ENCODE measurements at places on chromosomes 5 and 9. TPM values are rescaled to one million over a fixed set of nuclear protein-coding genes. Genes with fewer than 3 reads are reported as not detected.

Gene CTSV
- polyA plus RNA-seq, result 38.4 TPM

GRCh38 chr5:126812199-126812570 lies 35.2 kb downstream of the LMNB1 start:
- no peak for DNase-seq

Gene ADGRV1
- 14.8 TPM for polyA plus RNA-seq

DNA sequence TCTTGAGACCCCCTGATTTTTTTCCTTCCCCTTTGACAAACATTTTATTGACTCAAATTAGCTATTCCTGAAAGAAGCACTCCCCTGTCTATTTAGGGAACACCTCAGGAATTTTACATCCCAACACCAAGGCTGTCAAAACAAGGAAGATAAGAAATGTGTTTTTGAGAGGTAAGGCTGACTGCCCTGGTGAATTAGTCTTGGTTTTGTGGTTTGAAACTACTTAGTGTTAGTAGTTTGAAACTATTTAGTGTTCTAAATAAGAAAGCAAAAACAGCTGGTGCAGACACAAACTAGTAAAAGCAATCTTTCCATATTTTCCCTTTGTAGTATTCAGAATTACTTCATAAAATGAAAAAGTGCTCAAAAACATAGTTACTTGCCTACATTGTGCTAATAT lies 120.7 kb downstream of the PCSK1 start:
- no peak for DNase-seq

GRCh38 chr9:127305838-127306226 lies 41.3 kb downstream of the GARNL3 start:
- no peak for DNase-seq

GRCh38 chr9:134618163-134618832 lies 23.3 kb upstream of the COL5A1 start:
- no peak for DNase-seq

GRCh38 chr5:36666986-36667385 lies 60.6 kb downstream of the SLC1A3 start:
- DNase-seq, result no peak

DNA sequence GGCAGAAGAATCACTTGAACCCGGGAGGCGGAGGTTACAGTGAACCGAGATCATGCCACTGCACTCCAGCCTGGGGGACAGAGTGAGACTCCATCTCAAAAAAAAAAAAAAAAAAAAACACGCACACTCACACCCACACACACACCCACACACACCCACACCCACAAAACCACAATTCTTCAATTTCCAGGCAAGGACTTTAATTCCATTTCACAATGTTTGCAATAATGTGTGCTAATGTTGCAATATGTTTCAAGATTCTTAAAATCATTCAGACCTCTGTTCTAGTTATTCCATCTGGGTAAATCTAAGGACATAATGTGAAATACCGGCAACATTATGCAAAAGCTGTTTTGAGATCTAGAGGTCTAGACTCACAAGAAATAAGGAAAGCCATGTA lies 28.3 kb downstream of the CCDC69 start:
- DNase-seq, result no peak

Gene SUSD1
- polyA plus RNA-seq, result 31.8 TPM

DNA sequence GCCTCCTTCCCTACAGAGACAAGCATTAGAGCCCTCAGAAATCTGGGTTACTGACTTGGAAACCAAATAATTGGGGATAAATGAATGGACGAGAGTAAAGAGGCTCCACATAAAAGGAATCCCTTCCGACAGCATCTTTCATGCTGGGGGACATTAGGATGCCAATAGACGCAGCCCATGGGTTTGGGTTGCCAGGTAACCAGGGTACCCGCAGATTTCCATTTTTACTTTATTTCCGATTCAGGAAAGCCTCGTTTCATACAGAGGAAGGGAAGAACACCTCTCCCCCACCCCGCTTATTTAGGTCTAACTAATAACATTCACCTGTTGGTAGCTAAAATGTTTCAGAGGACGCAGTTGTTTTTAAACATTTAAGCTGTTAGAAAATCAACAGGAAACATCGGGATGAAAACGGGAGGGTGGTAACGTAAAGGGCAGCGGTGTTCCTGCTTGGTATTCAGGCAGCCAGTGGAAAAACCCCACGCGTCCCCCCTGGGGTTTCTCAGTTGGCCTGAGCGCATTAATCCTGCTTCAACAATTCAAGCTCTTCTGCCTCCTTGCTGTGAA lies 179.5 kb downstream of the YTHDC2 start:
- DNase-seq, result no peak

Measured in right renal cortex interstitium (tissue), 3 donors.